Chondrocyte (in vitro differentiated cells): ENCODE measurements at places on chromosomes 2 and 18. TPM values are rescaled to one million over a fixed set of nuclear protein-coding genes. Genes with fewer than 3 reads are reported as not detected.
A peak's percentile ranks its signal among the peaks of the same experiment; 100 is the strongest.

DNA sequence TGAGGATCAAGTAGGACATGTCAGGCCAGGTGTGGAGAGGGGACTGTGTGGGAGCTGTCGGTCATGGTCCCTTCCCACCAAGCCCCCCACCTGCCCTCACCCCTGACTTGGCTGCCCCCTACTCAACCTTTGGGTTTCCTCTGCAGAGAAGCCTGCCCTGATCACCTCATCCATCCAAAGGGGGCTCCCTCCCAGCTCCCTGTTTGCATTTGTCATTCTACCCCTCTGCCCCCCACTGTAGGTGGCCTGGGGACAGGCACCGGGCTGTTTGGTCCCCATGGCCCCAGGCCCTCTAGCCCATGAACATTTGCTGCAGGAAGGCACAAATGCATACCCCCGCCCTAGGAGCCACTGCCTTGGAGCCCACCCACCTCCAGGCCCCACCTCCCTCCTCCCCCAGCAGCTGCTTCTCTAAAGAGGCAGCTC is 115.0 kb downstream of the SMAD7 start:
- peak overlapping the region; percentile 57 for H3K27ac ChIP-seq
- H3K4me1 ChIP-seq = peaks cover 88% of the 10 kb centered on the region
- H3K4me3 ChIP-seq = no peak overlapping the region

GRCh38 chr18:27707201-27707600 is 469.7 kb downstream of the CDH2 start:
- no peaks in the 10 kb centered on the region for H3K27me3 ChIP-seq
- no peak overlapping the region for H3K27ac ChIP-seq
- H3K4me3 ChIP-seq = no peak overlapping the region
- peaks cover 1% of the 10 kb centered on the region for H3K36me3 ChIP-seq
- DNase-seq = no peak

RBKS gene
- 0.45 to 1.3 TPM (median 0.49 TPM) in 3 replicates for total RNA-seq

DNA sequence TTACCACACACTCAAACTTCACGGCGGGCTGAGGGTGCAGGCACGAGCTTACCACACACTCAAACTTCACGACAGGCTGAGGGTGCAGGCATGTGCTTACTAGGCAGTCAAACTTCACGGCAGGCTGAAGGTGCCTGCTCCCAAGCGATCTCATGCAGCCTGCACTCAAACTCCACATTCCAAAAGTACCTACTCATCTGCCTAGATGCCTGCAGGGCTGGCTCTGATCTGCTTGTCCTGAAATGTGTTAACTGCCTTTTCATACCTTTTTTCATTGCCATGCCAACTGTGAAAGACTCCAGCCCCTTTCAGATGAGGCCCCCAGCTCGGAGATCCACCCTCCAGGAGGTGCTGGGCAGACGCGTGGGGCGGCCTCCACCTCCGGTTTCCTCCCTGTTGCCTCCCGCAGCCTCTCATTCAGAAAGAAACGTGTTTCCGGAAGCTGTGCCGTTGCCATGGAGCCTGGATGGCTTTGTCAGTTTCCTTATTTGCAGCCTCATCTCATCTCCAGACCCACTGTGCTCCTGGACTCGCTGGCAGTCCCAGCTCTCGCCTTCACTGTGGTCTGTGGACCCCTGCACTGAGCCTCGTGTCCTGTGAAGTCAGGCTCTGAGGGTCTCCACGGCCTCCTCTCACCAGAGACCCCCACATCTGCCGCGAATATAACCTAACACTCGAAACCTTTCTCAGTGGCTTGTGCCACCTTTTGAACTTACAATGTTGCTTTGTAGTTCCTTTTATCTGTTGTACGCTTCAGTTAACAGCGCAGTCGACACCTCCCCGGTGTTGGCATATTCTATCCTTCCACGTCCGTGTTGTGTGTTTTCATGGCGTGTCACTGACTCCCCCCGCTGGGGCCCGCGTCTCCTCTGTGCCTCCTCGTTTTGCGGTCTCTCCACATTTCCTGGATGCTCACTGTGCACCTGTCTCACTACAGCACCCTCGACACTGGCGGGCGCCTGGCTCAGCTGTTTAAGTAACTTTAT is 106.1 kb upstream of the ALKAL2 start:
- H3K27ac ChIP-seq = peak overlapping the region; percentile 93
- no peaks in the 10 kb centered on the region for H3K36me3 ChIP-seq
- DNase-seq = peak; percentile 89

- no peak overlapping the region for H3K27ac ChIP-seq
- no peak overlapping the region for H3K4me3 ChIP-seq
- no peaks in the 10 kb centered on the region for H3K36me3 ChIP-seq
- no peaks in the 10 kb centered on the region for H3K27me3 ChIP-seq
- peaks cover 17% of the 10 kb centered on the region for H3K4me1 ChIP-seq
- no peak for DNase-seq
These were observed 537.1 kb downstream of the EPHA4 start for GRCh38 chr2:221034973-221035372.

- H3K4me1 ChIP-seq = no peaks in the 10 kb centered on the region
- H3K27me3 ChIP-seq = no peaks in the 10 kb centered on the region
- H3K27ac ChIP-seq = no peak overlapping the region
These were observed 213.5 kb downstream of the KIAA1328 start for GRCh38 chr18:37042381-37042780.

DNA sequence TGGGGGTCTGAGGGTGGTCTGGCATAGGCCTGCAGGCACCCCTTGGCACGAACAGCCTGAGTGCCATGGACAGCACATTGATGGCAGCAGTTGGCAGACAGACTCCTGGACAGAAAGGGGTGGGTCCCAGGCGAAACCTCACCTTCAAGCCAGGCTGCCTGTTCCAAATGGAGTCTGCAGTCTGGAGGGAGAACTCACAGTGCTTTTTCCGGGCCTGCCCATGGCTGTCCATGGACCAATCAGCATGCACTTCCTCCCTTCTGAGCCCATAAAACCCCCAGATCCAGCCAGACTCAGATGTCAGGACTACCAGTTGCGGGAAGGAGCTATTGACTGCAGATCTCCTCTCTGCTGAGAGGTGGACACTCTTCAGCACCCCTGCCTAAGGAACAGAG is 694.6 kb upstream of the ACVR2A start:
- no peak overlapping the region for H3K4me3 ChIP-seq
- peaks cover 4% of the 10 kb centered on the region for H3K36me3 ChIP-seq
- DNase-seq = peak; percentile 49
- H3K4me1 ChIP-seq = peaks cover 5% of the 10 kb centered on the region

OSBPL1A gene
- total RNA-seq = 27.7 to 37.5 TPM (median 33.3 TPM) in 3 replicates

GRCh38 chr18:36179562-36180355 is 7.5 kb upstream of the MOCOS start:
- peaks cover 20% of the 10 kb centered on the region for H3K4me1 ChIP-seq
- no peak for DNase-seq
- H3K27me3 ChIP-seq = no peaks in the 10 kb centered on the region
- H3K36me3 ChIP-seq = peaks cover 10% of the 10 kb centered on the region

- H3K27ac ChIP-seq = no peak overlapping the region
- no peak overlapping the region for H3K4me3 ChIP-seq
- no peaks in the 10 kb centered on the region for H3K36me3 ChIP-seq
These were observed 139.6 kb upstream of the NETO1 start for GRCh38 chr18:73007195-73007914.

GRCh38 chr18:63177919-63178821 is 141.4 kb downstream of the BCL2 start:
- no peak overlapping the region for H3K4me3 ChIP-seq
- DNase-seq = no peak
- peaks cover 19% of the 10 kb centered on the region for H3K4me1 ChIP-seq
- H3K36me3 ChIP-seq = no peaks in the 10 kb centered on the region
- H3K27ac ChIP-seq = no peak overlapping the region
- H3K27me3 ChIP-seq = no peaks in the 10 kb centered on the region

DNA sequence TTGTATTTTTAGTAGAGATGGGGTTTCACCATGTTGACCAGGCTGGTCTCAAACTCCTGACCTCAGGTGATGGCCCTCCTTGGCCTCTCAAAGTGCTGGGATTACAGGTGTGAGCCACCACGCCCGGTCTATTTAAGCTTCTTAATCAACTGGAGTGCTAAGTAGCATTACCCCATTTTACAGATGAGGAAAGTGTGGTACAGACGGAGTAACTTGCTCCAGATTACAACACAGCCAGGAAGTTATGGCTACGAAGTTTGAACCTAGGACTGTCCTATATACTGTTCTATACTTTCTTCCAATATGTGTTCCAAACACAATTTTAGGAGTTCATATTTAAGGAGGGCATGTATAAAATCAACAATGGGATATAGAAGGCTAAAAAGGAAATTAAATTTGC is 197.7 kb downstream of the TGIF1 start:
- no peaks in the 10 kb centered on the region for H3K36me3 ChIP-seq
- H3K4me3 ChIP-seq = no peak overlapping the region
- DNase-seq = no peak
- H3K27ac ChIP-seq = no peak overlapping the region
- H3K27me3 ChIP-seq = no peaks in the 10 kb centered on the region

EMILIN2 gene
- 2.2 to 9.9 TPM (median 9.3 TPM) in 3 replicates for total RNA-seq

RAB6C gene
- total RNA-seq = 0.24 to 0.37 TPM (median 0.31 TPM) in 3 replicates

DNA sequence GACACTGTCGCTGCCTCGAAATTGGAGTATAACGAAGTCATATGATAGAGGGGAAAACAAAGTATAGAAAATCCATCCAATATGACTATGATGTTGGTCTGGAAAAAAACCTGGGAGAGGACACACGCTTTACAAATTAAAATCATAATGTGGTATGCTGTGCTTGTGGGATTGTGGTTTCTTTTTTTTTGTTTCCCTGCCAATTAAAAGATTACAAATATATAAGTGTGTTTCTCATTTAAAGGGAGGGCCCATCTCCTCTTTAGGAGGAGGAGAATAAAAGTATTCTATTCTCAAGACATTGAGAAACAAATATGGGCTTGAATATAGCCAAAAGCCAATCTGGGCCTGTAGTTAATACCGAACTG is 86.6 kb downstream of the EPHA4 start:
- no peaks in the 10 kb centered on the region for H3K4me1 ChIP-seq
- no peak for DNase-seq
- no peaks in the 10 kb centered on the region for H3K27me3 ChIP-seq
- H3K27ac ChIP-seq = no peak overlapping the region

DNA sequence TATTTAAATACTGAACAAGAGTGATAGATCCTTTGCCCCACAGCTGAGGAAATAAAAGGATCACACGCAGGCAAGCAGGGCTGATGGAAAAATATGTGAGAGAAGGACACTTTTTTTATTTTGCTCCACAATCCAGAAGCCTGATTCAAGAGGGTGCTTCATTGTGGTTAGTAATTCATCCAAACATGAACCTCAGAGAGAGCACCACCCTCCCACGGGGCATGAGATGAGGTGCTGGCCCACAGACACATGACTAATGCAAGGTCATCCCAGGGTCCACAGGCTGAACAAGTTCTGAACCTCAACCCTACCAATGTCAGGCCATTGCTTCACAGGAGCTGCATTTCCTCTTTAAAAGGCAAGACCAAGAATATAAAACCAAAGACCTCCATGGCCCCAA is 239.6 kb downstream of the MREG start:
- DNase-seq = no peak
- peak overlapping the region; percentile 91 for H3K27ac ChIP-seq
- no peak overlapping the region for H3K4me3 ChIP-seq
- peaks cover 2% of the 10 kb centered on the region for H3K36me3 ChIP-seq
- H3K4me1 ChIP-seq = peaks cover 67% of the 10 kb centered on the region
- no peaks in the 10 kb centered on the region for H3K27me3 ChIP-seq

DNA sequence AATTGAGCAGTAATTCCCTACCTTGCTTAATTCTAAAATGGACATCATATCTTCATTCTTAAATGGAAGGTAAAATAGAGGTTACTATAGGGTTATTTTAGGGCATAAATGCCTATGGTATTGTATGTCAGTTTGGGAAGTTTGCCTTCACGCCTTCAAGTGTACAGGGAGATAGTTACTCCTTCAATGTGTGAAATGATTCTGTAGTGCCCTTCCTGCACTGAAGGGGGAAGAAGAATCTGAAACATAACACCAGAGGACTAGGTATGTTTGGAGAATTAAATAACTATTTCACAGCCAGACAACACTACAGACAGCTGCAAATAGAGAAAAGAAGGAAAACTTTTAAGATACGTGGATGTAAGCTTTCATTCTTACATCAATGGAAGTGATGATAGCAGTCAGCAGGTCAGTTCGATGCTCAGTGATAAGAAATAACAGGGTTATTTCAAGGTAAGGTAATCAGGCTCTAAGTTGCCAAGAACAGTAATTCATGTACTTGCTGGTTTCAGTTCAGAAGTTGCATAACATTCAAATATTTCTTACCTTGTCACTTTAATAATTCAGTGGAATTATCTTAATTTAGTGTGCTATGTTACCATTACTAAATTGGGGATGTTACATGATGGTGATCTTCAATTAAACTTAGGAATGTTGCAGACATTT is 4.0 kb downstream of the PKP4 start:
- no peak for DNase-seq
- H3K27ac ChIP-seq = peak overlapping the region; percentile 14
- no peaks in the 10 kb centered on the region for H3K36me3 ChIP-seq
- no peak overlapping the region for H3K4me3 ChIP-seq
- no peaks in the 10 kb centered on the region for H3K27me3 ChIP-seq
- peaks cover 52% of the 10 kb centered on the region for H3K4me1 ChIP-seq

DNA sequence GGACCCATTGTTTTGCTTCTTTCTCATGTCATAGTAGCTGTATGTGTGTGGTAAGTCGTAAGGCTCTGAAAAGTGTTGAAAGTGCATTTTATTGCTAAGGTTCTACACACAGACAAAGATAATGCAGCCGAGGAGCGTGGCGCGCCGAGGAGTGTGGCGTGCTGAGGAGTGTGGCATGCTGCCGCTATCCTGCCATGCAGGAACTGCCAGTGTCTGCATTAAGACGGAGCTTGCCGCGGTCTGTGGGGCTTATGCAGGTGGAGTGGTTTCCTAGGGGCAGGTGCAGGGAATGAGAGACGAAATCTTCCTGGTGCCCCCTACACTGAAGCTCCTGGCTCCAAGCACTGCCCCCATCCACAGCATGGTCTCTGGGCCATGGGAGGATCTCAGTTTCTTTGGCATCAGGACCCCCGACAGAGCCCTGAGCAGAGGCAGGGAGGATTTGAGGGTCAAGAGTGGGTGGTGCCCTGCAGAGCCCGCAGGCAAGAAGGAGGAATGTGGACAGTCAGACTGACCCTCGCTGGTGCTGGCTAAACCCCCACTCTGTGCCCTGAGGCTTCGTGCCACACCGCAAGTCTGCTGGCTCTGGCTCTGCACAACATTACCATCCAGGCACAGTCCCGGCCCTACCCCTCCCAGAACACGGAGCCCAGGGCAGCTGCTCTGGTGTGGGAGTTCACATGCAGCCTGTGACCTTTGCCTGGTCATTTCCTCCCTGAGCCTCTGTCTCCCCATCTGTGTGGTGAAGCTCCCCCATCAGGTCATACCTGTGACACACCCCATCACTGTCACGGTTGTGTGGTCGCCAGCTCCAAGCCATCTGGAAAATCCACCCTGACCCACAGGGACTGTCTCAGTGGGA is 3.2 kb downstream of the SNED1 start:
- peaks cover 22% of the 10 kb centered on the region for H3K27me3 ChIP-seq
- peaks cover 9% of the 10 kb centered on the region for H3K4me1 ChIP-seq
- H3K4me3 ChIP-seq = no peak overlapping the region
- no peak for DNase-seq
- no peak overlapping the region for H3K27ac ChIP-seq

DNA sequence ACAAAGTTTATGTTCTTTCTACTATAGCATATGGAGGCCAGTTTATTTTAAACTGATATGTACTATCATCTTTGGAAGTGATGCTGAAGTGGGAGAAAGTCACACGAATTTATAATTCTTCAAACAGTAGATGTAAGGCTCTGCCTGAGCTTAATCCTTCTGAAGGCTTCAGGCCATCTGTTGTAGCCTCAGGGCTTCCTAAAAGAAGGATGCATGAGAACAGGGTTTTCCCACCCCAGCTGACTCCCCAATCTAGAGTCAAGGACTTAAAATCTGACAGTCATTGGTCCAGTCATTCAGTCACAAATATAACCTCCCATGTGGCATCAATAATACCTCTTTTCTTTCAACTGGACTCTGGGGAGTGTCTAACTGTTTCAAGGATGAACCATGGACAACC is 330.5 kb downstream of the KCNS3 start:
- no peaks in the 10 kb centered on the region for H3K4me1 ChIP-seq
- DNase-seq = no peak
- H3K27ac ChIP-seq = no peak overlapping the region
- no peak overlapping the region for H3K4me3 ChIP-seq
- H3K27me3 ChIP-seq = peaks cover 6% of the 10 kb centered on the region

GALR1 gene
- total RNA-seq = not detected in 3 replicates

APOB gene
- total RNA-seq = 0.23 to 0.32 TPM (median 0.31 TPM) in 3 replicates
